Urothelium cell line (cell line): ENCODE measurements at places on chromosomes 1 and 21.
A peak's percentile ranks its signal among the peaks of the same experiment; 100 is the strongest.

DNA sequence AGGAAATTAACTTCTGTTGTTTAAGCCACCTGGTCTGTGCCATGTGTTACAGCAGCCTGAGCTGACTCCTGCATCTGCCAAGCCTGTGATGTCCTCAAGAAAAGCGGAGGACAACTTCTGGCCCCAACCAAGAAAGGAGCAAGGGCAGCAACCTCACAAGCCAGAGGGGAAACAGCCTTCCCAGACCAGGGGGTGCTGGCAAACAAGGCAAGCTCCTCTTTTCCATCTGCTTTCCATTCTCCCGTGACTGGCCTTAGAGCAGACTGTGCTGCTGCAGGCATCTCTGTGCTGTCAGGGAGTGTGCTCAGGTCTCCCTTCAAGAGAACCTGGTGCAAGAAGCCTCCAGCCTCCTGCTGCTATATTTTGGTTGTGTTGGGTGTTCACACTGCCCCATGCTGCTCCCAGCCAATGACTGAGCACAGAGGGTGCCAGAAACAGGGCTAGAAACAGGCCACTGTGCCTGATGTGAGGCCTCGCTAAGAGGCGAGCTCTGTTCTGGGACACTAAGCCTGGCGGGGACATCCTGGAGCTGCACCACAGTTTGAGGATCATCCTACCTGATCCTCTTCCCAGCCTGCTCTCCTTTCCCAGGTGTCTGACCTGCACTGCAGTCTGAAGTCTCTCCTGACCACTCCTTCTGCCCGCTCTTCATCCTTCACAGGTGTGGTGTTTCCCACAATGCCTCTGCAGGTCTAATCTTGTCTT, 27.5 kb upstream of the SLAMF9 start:
- no peak for DNase-seq

GRCh38 chr1:116919802-116920201, 10.1 kb downstream of the PTGFRN start:
- DNase-seq, result no peak

- DNase-seq, result no peak
Measured at GRCh38 chr1:12488666-12489354, 129.2 kb downstream of the DHRS3 start.

- no peak for DNase-seq
Measured at GRCh38 chr1:109307274-109308021, 637 bp upstream of the MYBPHL start.

- DNase-seq, result no peak
Measured at GRCh38 chr1:206955476-206956451, 9.5 kb upstream of the PIGR start.

DNA sequence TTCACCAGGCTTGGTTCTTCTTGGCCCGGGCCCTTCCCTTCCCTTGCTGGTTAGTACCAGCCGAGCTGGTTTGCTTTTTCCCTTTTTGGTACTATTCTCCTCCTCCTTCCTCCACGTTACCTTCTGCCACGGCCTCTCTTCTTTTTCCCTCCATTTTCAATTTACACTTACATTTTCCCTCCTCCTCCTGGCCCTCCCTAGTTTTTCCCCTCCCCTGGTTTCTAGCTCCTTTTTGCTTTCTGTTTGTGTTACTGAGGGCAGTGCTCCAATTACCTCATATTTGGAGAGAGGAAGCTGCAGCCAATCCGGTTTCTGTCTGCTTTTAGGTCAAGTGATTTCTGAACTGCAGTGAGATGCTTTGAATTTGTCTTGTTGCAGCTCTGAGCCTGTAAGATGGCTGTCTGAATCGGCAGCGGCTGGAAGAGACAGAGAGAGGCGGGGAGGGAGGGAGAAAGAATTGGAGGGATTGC, 63.7 kb downstream of the MACF1 start:
- no peak for DNase-seq

DNA sequence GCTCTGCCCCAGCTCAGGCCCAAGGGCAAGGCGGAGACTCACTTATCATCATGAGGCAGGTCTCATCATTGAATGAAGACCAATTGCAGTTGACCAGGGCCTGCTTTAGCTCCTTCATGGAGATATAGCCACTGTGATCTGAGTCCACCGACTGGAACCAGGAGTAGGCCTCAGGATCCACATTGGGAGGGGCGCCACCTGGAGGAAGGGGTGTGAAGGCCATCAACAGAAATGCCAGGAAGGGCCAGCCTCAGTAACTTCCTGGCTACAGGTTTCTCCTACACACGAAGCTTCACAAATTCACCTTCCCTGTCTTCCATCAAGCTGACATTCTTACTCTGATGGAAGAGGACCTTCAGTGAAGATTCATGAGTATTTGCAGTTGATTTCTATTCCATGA, 11.6 kb downstream of the PEF1 start:
- DNase-seq, result peak; percentile 40

- DNase-seq, result no peak
Measured at GRCh38 chr1:107698161-107698560, 266.8 kb downstream of the VAV3 start.

GRCh38 chr1:30036666-30037065, 686.7 kb downstream of the MATN1 start:
- DNase-seq, result no peak

DNA sequence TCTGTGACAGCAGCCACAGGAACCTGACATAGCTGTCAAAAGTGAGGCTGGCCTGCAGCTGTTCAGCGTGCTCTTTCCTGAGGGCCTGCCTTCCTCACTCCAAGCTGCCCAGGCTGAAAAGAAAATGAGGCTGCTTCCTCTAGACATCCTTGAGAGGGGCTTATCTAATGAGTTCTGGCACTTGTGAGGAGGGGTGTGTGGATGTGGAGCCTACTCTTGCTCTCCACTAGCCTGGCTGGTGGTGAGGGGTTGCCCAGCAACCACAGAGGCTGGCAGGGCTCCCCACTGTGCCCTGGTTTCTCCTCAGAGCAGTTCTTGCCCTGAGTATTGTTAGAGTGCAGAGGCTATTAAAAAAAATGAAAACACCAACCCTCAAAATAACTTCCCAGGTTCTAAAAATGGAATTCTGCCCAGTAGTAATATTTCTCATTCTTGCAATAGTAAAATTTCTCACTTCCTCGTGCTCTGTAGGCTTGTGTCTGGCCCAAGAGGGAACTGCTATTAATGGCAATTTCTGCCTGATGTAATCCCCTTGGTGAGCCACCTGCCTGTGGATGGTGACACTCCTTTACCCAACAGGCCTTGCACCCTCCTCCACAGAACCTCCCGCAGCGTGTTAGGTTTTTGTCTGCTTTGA, 52.6 kb upstream of the EPS8L3 start:
- DNase-seq, result peak; percentile 2

- no peak for DNase-seq
Measured at GRCh38 chr1:32062867-32063230, 9.9 kb upstream of the TMEM39B start.

DNA sequence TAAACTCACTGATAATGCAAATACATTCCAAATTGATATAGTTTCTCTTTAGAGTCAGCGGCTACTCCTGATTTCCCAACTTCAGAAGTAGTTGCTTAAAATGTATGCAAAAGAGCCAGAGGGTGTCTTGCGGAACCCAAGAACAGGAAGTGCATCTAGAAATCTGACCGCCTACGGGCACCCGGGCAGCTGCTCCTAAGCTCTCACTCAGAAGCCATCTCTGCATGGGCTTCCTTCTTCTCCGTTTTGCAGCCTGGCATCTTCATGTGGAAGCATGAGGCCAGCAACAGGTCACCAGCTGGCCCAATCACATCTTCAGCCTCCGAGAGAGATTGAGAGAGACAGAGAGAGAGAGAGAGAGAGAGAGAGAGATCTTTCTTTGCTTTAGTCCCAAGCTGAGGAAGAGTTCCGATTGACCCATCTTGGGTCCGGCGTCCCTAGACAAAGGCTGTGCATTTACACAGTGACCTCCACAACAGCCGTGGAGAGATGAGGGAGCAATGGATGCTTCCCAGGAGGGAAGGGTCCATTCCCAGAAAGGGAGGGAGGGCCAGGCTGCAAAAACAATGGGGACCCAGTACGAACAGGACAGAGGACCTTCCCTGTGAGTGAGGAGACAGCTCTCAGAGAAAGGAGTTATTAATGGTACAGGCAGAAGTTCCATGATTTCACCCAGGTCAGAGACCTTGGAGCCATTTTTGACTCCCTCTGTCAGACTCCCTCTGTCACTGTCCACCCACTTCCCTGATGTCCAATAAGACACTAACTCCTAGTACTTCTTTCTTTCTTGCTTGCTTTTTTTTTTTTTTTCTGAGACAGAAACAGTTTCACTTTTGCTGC, 28.2 kb upstream of the SLC30A1 start:
- DNase-seq, result no peak

- peak; percentile 46 for DNase-seq
Measured at GRCh38 chr1:93304716-93305138, 41.0 kb upstream of the DR1 start.
